Stimulated activated CD4-positive, alpha-beta T cell treated with anti-CD3 and anti-CD28 coated beads, Interleukin-4, amount 100 ng/mL, for 4 hours (primary cell): ENCODE measurements at places on chromosomes 7 and 10.

GRCh38 chr10:59905731-59906416, 482 bp downstream of the CCDC6 start:
- DNase-seq: peak; percentile 11

- DNase-seq: no peak
Observed at GRCh38 chr7:64877714-64878610, 25.1 kb upstream of the ZNF273 start.

GRCh38 chr7:70306173-70306572, 707.9 kb downstream of the AUTS2 start:
- DNase-seq: no peak

- no peak for DNase-seq
Observed at GRCh38 chr7:131338691-131339390, 11.2 kb downstream of the MKLN1 start.

DNA sequence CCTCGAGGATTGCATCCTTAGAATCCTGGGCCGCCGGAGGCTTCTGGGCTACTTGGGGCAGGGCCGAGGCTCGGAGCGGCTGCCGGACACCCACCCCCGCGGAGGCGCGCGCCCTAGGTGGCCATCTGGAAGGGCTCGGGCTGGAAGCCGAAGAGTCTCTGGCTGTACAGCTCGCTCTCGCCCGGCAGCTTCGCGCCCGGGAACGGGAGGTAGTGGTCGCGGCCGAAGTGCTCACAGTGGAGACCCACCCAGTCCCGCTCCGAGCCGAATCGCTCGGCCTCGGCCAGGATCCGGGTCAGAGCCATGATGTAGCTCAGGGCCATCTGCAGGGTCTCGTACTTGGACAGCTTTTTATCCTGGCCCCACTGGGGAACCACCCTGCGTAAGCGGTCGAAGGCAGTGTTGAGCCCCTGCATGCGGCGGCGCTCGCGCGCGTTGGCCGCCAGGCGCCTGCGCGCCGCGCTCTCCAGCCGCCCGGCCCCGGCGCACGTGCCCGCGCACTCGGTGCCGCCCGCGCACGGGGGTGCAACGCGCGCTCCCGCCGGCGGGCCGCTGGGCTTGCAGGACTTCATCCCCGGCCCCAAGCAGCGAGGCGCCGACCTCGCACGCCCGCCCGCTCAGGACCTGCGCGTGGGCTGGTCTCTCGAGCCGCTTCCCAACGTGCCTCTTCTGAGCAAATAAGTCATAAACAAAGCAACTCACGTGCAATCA, 652 bp downstream of the ATOH7 start:
- DNase-seq: peak; percentile 40

DNA sequence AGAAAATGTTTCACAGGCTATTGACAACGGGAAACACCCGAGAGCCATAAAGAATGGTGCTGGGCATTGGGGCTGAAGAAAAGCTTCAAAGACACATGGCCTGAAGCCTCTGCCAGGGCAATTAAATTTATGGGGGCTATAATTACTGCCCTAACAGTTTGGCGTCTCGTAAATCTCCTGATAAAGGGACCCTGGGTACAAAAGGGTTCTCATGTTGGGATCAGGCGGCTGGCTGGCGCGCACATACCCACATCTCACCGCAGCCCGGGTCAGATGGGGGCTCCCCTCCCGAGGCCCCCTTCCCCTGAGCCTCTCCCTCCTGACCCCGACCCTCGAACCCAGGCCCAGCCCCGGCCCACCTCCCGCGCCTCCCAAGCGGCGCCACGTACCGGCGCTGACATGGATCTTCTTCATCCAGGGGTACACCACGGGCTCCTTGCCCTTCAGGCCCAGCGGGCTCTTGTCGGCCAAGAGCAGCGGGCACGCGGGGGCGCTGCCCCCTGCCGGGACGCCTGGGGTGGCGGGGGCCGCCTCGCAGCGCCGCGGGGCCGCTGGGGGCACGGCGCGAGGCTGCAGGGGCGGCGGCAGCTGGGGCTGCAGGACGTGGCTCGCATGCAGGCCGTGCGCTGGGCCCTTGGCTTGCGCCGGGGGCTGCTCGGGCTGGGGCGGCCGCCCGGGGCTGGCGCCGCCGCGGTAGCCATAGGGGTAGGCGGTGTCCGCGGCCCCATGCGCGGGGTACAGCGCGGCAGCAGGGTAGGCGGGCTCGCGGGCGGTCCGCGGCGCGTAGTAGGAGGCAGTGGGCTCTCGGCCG, 623 bp downstream of the HOXA4 start:
- DNase-seq: no peak

DNA sequence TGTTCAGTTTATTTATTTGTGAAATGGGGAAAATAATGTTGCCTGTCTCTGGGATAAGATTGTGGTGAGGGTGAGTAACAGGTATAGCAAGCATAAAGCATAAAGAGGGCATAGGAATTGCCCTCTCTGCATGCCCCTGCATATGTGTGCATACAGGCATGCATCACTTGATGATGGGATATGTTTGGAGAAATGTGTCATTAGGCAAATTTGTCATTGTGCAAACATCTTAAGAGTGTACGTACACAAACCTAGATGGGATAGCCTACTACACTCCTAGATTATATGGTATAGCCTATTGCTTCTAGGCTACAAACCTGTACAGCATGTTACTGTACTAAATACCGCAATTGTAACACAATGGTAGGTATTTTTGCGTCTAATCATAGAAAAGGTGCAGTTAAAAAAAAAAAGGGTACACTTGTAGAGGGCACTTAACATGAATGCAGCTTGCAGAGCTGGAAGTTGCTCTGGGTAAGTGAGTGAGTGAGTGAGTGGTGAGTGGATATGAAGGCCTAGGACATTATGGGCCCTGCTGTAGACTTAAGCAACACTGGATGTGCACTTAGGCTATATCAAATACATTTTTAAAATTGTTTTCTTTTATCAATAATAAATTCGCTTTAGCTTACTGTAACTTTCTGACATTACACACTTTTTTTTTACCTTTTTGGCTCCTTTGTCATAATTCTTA, 386.5 kb upstream of the ANKRD30A start:
- no peak for DNase-seq

- no peak for DNase-seq
Observed at GRCh38 chr7:33774762-33775523, 130.4 kb upstream of the BMPER start.

DNA sequence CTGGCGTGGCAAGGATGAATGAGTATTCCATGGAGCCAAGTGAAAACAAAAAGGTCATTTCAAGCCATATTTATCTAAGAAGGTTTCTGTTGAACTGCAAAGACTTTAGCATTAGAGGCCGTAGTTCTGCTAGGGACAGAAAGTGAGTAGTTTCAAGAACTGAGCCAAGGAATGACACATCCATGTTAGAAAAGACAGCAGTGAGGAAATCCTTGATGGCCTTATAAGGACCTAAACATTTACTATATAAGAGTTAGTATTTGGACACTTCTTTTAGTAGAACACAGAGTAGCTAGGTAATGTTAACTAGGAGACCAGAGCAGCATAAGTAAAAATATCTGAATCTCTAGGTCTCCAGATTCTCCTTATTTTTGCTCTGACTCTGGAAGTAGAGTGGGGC, 329.8 kb upstream of the SEMA3D start:
- DNase-seq: no peak

DNA sequence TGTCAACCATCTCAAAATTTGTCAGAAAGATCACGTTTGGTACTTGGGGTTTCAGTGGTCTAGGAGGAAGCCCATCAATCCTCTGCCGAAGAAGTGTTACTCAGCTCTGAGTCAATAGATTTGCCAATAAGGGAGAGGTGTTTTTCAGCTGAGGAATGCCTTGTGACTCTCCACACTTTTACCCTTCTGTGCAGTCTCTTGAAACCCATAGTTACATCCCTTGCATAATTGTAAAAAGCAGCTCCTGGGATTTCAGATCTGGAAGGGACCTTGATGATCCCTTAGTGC, 47.5 kb downstream of the INSYN2A start:
- no peak for DNase-seq

- DNase-seq: no peak
Observed at GRCh38 chr7:158094046-158094445, 493.6 kb downstream of the PTPRN2 start.

DNA sequence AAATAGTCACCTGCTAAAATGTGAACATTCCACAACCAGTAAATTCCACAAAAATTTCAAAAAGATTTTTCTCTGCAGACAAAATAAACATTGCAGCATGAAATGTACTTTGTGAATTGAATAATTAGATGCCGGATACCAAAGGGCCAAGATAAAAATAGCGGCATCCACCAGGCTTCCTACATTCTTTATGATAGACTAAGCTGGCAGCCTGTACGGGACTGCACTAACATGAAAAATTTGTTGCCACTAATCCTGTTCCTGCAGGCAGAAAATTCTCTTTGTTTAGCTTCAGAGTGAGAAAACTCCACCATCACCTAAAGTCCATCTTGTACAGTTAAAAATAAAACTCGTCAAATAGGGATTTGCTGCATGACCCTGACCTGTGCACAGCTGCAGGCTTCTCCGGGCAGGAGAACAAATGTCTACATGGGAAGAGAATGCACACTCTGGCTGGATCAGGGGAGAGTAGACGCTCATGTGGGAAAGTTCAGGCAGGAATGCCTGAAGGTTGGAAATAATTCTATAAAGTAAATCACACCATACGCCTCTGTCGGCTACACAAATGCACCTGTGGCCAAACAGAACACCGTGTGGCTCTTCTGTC, 15.6 kb upstream of the ADO start:
- DNase-seq: no peak

DNA sequence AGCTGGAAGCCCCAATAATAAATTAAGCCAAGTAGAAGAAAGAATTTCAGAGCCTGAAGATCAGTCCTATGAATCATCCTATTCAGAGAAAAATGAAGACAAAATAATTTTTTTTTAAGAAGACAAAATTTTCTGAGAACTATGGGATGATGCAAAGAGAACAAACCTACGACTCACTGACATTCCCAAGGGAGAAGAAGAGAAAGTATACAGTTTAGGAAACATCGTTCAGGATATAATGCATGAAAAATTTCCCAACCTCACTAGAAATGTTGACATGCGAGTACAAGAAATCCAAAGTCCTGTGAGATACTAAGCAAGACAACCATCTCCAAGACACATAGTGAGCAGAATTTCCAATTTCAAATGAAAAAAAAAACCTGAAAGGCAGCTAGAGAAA, 150.5 kb downstream of the THSD7A start:
- no peak for DNase-seq

GRCh38 chr7:149818536-149818840, 19.7 kb upstream of the ZNF862 start:
- DNase-seq: no peak

GRCh38 chr10:3140280-3140679, 32.3 kb downstream of the PITRM1 start:
- DNase-seq: no peak

- DNase-seq: no peak
Observed at GRCh38 chr7:22093001-22093400, 147.3 kb upstream of the CDCA7L start.

GRCh38 chr7:52831321-52831720, 204.1 kb upstream of the POM121L12 start:
- DNase-seq: no peak

- no peak for DNase-seq
Observed at GRCh38 chr10:89522463-89522862, 12.9 kb downstream of the SLC16A12 start.

DNA sequence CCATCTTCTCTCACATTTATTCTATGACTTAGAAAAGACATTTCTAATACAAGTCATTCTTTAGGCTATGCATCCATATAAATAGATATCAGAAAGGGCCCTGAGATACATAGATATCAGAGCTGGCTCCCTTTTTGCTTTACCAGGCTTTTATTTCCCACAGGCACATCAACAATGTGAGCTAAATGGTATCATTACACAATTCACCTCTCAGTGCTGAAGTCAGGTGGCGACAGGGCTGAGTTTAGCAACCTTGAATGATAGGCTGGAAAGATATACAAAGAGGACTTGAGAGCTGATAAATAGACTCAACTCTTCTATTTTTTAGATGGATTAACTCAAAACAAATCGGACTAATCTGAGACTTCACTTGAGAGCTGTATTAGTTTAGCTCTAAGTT, 189.2 kb upstream of the COL1A2 start:
- no peak for DNase-seq

DNA sequence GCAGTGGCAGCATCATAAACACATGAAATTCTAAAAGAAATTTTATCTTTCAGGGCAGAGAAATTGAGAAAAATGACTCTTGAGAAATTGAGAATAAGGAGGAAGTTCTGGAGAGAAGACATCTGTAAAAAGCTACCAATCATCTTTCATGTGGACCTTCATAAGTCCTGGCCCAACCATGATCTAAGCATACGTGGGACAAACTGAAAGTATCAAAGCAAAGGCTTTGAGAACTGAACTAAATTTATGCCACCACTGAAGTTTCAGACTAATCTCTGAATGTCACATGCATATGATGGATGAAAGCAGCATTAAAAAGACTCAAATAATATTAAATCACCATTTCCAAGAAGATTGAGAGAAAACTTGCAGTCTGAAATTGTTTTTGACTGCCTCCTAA, 1502.8 kb upstream of the LRRTM3 start:
- no peak for DNase-seq

- DNase-seq: no peak
Observed at GRCh38 chr7:44084701-44085100, 2.4 kb upstream of the POLM start.

GRCh38 chr7:151017953-151018420, 6.3 kb downstream of the ATG9B start:
- peak; percentile 87 for DNase-seq

DNA sequence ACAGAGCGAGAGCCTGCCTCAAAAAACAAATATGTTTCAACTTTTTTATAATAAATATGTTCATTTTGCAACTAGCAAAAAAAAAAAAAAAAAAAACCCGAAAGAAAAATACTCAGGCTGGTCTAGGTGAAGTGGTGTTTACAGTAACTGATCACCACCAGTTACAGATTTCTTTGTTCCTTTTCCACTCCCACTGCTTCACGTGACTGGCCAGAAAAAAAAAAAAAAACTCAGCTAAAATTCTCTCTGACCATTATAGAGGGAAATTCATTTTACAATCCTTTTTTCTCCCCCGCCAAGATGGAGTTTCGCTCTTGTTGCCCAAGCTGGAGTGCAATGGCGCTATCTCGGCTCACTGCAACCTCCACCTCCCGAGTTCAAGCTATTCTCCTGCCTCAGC, 4.6 kb upstream of the ASCC1 start:
- no peak for DNase-seq

GRCh38 chr10:110793886-110794285, 77.8 kb upstream of the PDCD4 start:
- DNase-seq: no peak
